T-helper 2 cell treated with Interferon-gamma antibody and Interleukin-4, amounts not matched to agents 5 μg/mL and 100 μg/mL, for 36 hours (primary cell): ENCODE measurements at places on chromosomes 1 and 21.
A peak's percentile ranks its signal among the peaks of the same experiment; 100 is the strongest.

DNA sequence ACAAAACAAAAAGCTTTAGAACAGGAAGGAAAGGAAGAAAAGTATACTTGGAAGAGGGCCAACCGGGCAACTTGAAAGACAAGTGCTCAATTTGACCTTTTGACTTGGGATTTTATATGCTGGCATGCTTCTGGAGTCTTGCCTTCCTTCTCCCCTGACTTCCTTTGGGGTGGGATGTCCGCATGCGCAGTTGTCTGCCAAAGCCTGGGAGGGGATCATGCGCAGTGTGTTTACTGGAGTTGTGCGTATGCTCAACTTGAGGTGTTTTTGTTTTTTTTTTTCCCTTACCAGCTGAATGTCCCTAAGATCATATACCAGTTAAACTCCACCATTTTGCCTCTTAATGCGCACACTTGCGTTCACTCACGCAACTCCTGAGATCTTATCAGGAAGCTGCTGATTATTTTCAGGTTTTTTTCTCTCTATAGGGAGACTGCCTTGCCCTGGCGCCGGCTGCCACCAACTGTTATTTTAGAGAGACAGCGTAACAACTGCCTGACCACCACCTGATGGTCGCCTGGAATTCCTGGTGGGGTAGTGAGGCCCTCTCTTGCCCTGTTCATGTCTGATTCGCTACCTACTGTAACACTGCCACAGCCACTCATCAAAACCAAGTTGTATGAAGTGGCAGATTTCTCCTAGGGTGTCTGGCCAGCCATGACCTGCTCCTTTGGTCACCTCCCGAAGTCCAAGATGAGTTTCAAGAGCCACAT lies 138.7 kb upstream of the ZNF644 start:
- no peak for DNase-seq
- H3K36me3 ChIP-seq, result no peaks in the 10 kb centered on the region
- H3K27ac ChIP-seq, result no peak overlapping the region
- no peaks in the 10 kb centered on the region for H3K4me1 ChIP-seq
- peaks cover 4% of the 10 kb centered on the region for H3K27me3 ChIP-seq

DNA sequence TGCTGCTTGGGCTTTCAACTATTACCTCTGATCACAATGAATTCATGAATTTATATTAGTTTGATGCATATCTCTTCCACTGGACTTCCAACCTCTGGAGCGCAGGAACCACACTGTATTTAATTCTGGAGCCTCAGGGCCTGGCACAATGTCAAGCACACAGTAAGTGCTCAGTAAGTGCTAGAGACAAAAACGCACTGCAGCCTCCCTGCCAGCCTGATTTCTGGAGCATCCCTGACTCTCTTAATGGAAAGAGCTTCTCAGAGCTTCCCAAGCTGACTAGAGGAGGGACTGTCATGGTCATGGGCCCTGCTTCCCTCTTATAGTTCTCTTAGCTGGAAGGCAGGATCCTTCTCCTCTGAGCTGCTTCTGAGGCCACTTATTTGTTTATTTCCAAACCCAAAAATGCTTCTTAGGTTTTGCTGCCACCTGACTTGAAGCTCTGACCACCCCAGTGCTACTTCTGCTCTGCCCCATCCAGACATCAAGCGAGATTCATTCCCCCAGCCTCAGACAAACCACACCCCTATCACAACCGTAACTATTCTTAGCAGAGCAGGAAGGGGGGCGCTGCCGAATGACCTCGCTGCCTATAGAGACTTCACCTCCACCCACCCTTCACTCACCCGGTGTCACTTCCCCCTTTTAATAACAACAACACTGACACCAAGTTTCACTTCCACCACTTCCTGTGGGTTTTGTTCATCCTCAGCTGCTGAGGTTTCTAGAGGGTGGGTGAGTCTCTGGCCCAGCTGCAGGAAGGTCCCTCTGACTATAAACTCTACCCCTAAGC lies 33.6 kb downstream of the NUAK2 start:
- H3K27ac ChIP-seq, result peak overlapping the region; percentile 92
- no peaks in the 10 kb centered on the region for H3K36me3 ChIP-seq
- H3K27me3 ChIP-seq, result peaks cover 8% of the 10 kb centered on the region
- DNase-seq, result peak; percentile 87

DNA sequence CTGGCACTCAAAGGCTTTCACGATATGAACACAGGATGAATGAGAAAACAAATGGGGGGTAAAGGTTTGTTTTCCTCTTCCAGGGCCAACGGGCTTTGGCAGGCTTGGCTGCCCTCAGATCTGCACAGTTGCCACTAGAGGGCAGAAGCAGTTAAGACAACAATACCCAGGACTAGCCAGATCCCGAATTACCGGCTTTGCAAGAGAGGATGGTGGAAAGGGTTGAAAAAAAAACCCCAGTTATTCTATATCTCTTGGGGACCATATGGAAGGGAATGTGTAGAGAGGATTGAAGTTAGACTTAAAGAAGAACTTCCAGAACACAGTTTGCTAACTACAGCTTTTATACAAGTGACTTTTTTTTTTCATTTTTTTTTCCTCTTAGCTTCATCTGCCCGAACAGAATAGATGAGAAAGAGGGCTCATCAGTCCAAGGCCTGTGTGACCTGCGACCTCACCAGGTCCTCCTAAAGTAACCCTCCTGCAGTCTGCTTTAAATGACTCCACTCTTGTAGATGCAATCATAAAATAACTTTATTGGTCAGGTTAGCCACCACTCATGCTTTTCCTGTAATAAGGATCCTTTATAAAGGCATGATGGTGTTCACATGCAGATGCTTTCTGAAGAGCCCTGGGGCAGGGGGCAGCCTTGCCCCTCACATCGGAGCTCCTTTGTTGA lies 10.7 kb downstream of the FMOD start:
- no peaks in the 10 kb centered on the region for H3K36me3 ChIP-seq
- peak; percentile 52 for DNase-seq
- no peak overlapping the region for H3K4me3 ChIP-seq
- no peak overlapping the region for H3K27ac ChIP-seq
- peaks cover 15% of the 10 kb centered on the region for H3K4me1 ChIP-seq
- peaks cover 41% of the 10 kb centered on the region for H3K27me3 ChIP-seq

GRCh38 chr1:9490605-9491339 lies 48.5 kb upstream of the SLC25A33 start:
- no peak overlapping the region for H3K4me3 ChIP-seq
- DNase-seq, result peak; percentile 67
- H3K36me3 ChIP-seq, result no peaks in the 10 kb centered on the region
- peaks cover 9% of the 10 kb centered on the region for H3K27me3 ChIP-seq
- H3K27ac ChIP-seq, result no peak overlapping the region
- peaks cover 8% of the 10 kb centered on the region for H3K4me1 ChIP-seq

- H3K4me1 ChIP-seq, result peaks cover 4% of the 10 kb centered on the region
- H3K36me3 ChIP-seq, result no peaks in the 10 kb centered on the region
- H3K27ac ChIP-seq, result no peak overlapping the region
- H3K27me3 ChIP-seq, result peaks cover 7% of the 10 kb centered on the region
- DNase-seq, result no peak
- H3K4me3 ChIP-seq, result no peak overlapping the region
These were observed 54.4 kb downstream of the NID1 start for GRCh38 chr1:236010443-236010842.

GRCh38 chr1:119631433-119632102 lies 16.5 kb downstream of the ZNF697 start:
- H3K27me3 ChIP-seq, result peaks cover 33% of the 10 kb centered on the region
- DNase-seq, result no peak
- no peak overlapping the region for H3K4me3 ChIP-seq
- peaks cover 5% of the 10 kb centered on the region for H3K36me3 ChIP-seq
- H3K27ac ChIP-seq, result no peak overlapping the region

DNA sequence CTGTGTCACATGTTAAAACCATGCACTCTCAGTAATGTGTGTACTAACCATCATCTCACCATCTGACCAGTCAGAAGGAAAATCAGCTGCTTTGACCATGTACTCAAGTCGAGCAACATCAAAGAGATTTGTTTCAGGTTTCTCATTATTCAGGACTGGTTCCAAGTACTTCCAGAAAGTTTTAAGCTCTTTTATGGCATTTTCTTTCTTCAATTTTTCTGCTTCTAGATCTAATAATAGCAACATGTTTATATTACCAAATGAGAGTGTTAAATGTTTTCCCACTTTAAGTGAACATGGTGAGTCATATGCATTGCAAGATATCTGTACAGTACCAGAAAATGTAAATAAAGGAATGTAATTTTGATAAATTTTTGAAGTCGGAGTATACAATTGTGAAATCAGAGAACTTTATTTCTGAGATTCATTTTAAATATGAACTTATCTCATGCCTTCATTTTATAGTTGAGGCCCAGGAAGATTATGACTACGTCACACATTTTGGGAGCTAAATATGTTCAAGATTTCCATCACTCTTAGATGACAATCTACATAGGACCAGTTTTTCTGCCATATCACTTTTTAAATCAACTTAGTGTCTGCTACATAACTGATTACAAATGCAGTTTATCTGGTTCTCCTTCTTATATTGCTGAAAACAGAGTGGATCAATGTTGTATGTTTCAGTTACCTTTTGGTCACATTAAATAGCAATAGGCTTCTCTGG lies 87.2 kb downstream of the SPAG17 start:
- no peaks in the 10 kb centered on the region for H3K27me3 ChIP-seq
- no peak overlapping the region for H3K4me3 ChIP-seq
- no peaks in the 10 kb centered on the region for H3K4me1 ChIP-seq
- no peak for DNase-seq

GRCh38 chr1:43991200-43991475 lies 261 bp upstream of the CCDC24 start:
- no peaks in the 10 kb centered on the region for H3K36me3 ChIP-seq
- H3K27me3 ChIP-seq, result no peaks in the 10 kb centered on the region
- no peak overlapping the region for H3K27ac ChIP-seq
- peak overlapping the region; percentile 94 for H3K4me3 ChIP-seq
- no peak for DNase-seq
- H3K4me1 ChIP-seq, result peaks cover 16% of the 10 kb centered on the region

GRCh38 chr1:53122201-53122885 lies 20.1 kb downstream of the SLC1A7 start:
- peaks cover 3% of the 10 kb centered on the region for H3K27me3 ChIP-seq
- DNase-seq, result no peak
- H3K27ac ChIP-seq, result no peak overlapping the region
- no peak overlapping the region for H3K4me3 ChIP-seq

GRCh38 chr1:65525266-65526048 lies 105.0 kb downstream of the LEPR start:
- H3K36me3 ChIP-seq, result no peaks in the 10 kb centered on the region
- peaks cover 41% of the 10 kb centered on the region for H3K27me3 ChIP-seq
- no peak for DNase-seq
- no peak overlapping the region for H3K27ac ChIP-seq

GRCh38 chr1:231601824-231602672 lies 24.5 kb upstream of the DISC1 start:
- H3K27me3 ChIP-seq, result peaks cover 14% of the 10 kb centered on the region
- H3K4me1 ChIP-seq, result peaks cover 6% of the 10 kb centered on the region
- H3K36me3 ChIP-seq, result no peaks in the 10 kb centered on the region
- no peak for DNase-seq
- H3K4me3 ChIP-seq, result no peak overlapping the region
- H3K27ac ChIP-seq, result no peak overlapping the region

DNA sequence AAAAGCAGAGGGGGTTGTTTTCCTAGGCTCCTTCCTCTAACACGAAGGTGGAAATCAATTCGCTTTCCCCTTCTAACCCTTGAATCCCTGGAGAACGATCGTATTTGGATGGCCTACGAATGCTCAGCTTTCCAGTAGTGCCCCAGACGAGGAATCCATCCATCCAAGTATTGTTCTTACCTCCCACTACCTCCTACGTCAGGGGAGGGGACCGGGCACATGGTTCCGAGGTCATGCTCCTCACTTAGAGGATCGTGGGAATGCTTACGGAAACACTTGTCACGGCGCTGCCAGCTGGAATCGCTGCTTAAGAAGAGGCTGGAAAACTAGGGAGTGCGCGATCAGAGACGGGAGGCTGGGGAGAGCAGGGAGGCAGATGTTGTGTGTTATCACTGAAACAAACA lies 47.4 kb downstream of the CAPZB start:
- H3K27me3 ChIP-seq, result no peaks in the 10 kb centered on the region
- H3K4me3 ChIP-seq, result no peak overlapping the region
- H3K27ac ChIP-seq, result no peak overlapping the region
- peaks cover 45% of the 10 kb centered on the region for H3K4me1 ChIP-seq

DNA sequence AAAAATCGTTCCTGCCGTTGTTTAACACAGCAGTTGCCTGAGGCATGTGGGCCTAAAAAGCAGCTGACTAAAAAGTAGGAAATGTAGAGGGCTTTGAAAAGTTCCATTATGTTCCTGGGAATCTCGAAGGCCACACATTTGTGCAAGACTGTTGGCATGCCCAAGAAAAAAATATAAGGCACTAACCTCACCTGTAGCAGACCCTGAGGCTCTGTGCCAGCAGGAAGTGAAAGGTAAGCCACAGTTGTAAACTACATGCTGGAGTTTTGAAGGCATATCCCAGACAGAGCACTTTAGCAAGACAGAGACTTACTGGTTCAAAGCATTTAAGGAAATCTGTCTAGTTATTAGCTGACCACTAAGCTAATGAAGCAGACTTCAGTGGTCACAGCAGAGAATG lies 52.7 kb downstream of the TRMT1L start:
- no peaks in the 10 kb centered on the region for H3K4me1 ChIP-seq
- no peak overlapping the region for H3K4me3 ChIP-seq
- H3K27me3 ChIP-seq, result no peaks in the 10 kb centered on the region
- DNase-seq, result no peak

GRCh38 chr1:160164121-160164520 lies 12.7 kb downstream of the ATP1A4 start:
- no peak overlapping the region for H3K4me3 ChIP-seq
- no peaks in the 10 kb centered on the region for H3K36me3 ChIP-seq
- peaks cover 18% of the 10 kb centered on the region for H3K27me3 ChIP-seq

- no peak overlapping the region for H3K4me3 ChIP-seq
- peaks cover 2% of the 10 kb centered on the region for H3K27me3 ChIP-seq
- no peak overlapping the region for H3K27ac ChIP-seq
- H3K4me1 ChIP-seq, result no peaks in the 10 kb centered on the region
- no peak for DNase-seq
These were observed 39.1 kb upstream of the CDC42BPA start for GRCh38 chr1:227357171-227357926.

DNA sequence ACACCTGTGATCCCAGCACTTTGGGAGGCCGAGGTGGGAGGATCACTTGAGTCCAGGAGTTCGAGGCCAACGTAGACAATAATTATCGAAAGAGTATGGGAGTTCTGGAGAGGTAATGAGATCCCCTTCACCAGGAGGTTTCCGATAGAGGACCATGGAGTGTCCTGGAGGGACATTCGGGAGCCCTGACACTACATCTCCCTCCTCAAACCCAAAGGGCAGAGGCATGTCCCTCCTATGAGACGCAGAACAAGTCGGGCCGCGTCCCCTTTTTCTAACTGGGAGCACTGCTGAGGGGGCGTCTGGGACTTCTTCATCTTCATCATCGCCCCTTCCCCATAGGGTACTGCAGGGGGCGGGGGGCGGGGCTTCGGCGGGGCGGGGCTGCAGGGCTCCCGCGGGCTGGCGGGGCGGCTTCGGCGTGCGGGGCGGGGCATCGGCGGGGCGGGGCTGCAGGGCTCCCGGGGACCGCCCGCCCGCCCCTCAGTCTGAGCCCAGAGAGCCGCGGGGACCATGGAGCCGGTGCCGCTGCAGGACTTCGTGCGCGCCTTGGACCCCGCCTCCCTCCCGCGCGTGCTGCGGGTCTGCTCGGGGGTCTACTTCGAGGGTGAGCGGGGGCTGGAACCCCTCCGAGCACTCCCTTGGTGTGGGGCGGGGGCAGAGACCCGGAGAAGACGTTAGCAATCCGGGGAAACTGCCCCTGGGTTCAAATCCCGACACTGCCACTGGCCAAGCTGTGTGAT lies at the start of gene THEMIS2:
TSS of gene THEMIS2 (plus strand) at position 486 of the 743 bp plus-strand sequence. CDS start at position 514, 28 bp downstream.
- peak within 1 kb of the TSS; percentile 81 for H3K27ac ChIP-seq
- H3K4me1 ChIP-seq, result peaks cover 32% of the 10 kb centered on the region
- H3K27me3 ChIP-seq, result no peaks in the 10 kb centered on the region
- DNase-seq, result peak; percentile 66
- H3K4me3 ChIP-seq, result peak within 1 kb of the TSS; percentile 91
- H3K36me3 ChIP-seq, result peaks cover 9% of the 10 kb centered on the region
